Effector memory CD4-positive, alpha-beta T cell (primary cell): ENCODE measurements at places on chromosomes 4 and X.

GRCh38 chrX:97030463-97030862 lies 146.8 kb downstream of the RPA4 start:
- no peak for DNase-seq

GRCh38 chr4:103303011-103303410 lies 104.9 kb upstream of the CENPE start:
- no peak for DNase-seq

GRCh38 chrX:69065451-69065850 lies 99.8 kb downstream of the PJA1 start:
- no peak for DNase-seq

DNA sequence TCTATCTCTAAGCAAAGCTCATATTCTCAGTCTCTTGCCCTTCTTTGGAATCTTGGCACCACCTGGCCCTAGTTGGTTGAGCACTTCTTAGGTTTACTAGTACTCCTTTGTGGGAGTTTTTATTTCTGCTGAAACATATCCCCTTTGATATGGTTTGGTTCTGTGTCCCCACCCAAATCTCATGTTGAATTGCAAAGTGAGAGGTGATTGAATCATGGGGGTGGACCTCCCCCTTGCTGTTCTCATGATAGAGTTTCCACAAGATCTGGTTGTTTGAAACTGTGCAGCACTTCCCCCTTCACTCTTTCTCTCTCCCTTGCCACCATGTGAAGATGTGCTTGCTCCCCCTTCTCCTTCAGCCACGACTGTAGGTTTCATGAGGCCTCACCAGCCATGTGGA lies 22.2 kb upstream of the SYNPO2 start:
- no peak for DNase-seq

GRCh38 chr4:169342159-169342860 lies 71.6 kb upstream of the SH3RF1 start:
- no peak for DNase-seq

- DNase-seq: no peak
Measured at GRCh38 chrX:87687703-87688102, 170.1 kb downstream of the KLHL4 start.

DNA sequence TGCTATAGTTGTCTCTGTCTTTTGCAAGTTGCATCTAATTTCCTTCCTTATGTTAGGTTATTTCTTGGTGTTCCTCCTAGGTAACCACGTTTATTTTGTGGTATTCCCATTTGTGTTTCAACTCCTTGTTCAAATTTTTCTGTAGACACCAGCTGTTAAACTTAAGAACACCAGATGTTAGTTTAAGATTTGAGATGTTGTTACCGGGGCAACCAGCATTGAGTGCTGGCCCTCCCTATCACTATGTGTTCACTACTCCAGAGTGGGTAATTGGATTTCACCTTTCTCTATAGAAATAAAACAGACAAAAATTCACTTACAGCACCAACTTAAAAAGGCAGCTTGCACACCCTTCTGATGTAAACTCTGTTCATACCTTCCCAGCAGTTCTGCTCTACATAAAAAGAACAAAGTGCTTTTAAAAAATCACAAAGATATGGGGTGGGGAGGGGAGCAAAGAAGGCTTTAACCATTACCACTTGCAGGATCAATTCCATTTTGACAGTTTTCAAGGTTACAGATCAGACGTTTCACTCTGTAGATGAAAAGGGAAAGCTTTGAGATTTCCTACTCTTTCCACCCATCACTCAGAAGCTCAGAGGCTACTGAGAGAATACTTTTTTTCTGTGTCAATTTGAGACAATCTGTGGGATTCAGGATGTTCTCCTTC lies 82.9 kb downstream of the DKK2 start:
- DNase-seq: no peak

GRCh38 chr4:125132729-125133128 lies 182.0 kb upstream of the FAT4 start:
- no peak for DNase-seq

DNA sequence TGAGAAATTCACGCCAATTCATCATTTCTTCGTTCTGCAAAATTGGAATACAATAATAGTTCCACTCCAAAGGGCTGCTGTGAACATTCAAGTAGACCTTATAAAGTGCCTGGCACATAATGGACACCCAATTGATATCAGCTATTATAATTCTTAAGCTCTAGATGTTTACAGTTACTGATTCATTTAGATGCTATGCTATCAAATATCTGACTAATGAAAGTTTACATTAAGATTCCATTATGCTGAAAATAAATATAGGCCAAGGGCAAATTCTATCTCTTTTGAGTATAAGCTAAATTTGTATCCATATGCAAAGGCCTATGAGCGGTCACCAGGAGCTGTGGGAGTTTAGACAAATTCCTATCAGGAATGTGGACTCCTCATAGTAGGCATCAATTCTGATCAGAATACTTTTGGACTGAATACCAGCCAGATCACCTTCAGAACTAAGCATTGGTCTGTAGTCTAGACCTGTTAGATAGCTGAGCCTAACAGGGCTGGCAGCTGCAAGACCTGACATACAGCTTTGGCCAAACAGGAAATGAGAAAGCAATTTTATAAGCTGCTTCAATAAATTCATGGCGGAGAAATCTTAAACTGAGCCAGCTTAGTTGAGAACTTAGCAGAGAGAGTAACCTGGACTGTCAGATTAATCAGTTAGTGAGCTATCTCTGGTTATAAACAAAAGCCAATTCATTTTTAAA lies 384.3 kb upstream of the ACTRT1 start:
- DNase-seq: no peak

GRCh38 chrX:56783450-56783831 lies 54.4 kb downstream of the NBDY start:
- DNase-seq: no peak

GRCh38 chrX:145654486-145654885 lies 163.1 kb upstream of the SLITRK2 start:
- DNase-seq: no peak

- DNase-seq: no peak
Measured at GRCh38 chr4:83489711-83490326, 4.9 kb upstream of the ABRAXAS1 start.

DNA sequence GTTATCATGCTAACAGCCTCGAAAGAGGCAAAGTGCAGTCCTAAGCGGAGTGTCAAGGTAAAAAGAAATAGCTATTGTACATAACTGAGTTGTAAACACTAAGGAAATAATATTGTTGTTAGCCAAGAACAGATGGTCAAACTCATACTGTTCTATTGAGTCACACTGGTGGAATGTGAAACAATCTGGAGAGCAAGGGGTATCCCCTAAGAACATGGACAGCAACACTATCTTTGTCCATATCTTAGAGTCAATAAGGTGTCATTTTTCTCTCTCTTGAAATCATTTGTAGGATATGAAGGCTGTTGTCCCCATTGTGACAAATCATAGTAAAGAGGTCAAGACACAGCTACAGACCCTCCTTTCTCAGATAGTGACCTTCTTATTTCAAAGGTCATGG lies 4.5 kb upstream of the PDGFC start:
- no peak for DNase-seq

DNA sequence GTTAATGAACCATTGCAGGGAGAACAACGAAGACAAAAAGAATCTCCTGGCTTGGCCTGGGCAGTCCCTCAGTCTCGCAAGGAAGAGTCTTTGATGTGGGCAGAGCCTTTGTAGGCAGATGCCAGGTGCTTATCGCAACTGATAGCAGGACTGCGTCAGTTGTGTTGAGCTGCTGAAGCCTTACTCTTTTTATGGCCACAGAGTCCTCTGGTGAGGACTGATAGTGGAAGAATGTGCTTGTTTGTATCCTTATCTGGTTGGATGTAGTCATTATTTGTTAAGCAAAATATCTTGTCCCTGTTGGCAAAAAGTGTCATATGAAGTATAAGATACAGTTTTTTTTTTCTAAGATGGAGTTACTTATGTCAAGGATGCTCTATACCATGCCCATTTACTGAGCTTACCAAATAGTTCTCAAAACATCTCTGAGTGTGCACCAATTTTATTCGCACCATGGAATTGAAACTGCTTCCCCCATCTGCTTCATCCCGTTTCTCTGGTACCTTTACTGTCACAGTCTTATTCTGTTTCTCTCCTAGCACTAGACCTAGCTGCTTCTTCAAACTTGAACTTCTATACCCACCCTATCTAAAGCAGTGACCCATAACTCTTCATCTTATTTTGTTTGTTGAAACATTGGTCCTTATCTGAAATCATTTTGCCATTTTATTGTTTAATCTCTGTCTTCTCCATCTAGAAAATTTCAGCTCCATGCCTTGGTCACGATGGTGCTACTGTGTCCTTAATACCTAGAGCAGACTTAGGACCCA lies 47.0 kb upstream of the SPRY1 start:
- DNase-seq: no peak

- DNase-seq: no peak
Measured at GRCh38 chrX:13048280-13048679, 3.9 kb upstream of the FAM9C start.

DNA sequence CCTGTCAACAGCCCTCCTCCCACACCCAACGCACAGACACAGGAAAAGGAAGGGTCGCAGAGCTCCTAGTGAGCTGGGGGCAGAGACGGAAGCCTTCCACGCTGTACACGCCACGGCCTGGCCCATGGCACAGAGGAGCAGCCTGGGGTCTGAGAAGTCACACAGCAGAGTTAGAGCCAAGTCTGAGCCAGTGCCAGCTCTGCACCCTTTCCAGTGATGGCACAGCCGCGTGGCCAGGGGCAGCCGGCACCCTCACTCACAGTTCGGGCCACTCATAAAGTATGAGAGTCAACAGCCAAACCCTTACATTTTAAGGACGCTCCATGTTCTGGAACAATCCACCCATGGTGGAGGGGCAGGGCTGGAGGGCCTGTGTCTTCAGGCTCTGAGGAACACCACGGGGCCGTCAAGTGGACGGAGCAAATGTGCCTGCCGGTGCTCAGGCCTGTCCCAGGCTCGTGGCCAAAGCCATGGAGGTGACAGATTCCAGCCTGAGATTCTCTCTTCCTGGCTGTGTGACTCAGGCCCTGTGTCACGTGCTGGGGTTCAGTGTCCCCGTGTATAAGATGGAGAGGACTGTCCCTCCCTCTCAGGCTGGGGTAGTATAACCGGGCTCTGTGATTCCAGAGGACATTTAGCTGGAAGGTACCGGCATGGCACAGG lies 91.2 kb downstream of the ABLIM2 start:
- DNase-seq: no peak

DNA sequence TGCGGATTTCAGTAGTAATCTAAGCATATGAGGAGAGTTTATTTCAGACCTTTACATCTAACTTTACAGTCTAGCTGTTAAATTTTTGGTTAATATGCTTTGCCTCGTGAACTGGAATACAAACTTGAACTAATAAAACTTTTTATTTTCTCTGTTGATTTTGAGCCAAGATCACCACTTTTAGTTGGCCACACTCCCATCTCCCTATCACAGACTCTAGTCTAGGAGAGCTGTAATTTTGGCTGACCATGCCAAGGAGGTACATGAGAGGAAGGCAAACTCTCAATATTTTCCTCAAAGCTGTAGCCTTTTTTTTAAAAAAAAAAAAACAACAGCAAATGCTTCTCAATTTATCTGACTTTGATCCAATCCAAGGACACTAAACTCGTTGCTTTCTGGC lies 597.5 kb upstream of the PCDH7 start:
- DNase-seq: no peak

GRCh38 chrX:14675500-14675899 lies 146.2 kb downstream of the GLRA2 start:
- no peak for DNase-seq

DNA sequence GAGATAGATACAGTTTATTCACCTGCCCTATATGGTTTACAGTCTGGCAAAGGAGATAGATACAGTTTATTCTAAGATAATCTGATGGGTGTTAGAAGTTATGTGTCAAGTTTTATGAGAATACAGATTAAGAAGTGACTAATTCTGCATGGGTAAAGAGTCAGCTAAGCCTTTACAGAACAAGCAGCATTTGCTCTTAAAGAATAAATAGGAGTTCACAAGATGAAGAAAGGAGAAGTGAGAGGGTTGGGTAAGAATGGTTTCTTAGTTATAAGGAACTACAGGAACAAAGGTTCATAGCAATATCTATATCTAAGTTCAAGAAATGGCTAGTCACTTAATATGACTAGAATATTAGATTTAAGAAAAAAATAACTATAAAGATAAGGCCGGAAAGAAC lies 47.6 kb downstream of the THOC2 start:
- DNase-seq: no peak

GRCh38 chr4:116627545-116627944 lies 457.8 kb downstream of the TRAM1L1 start:
- no peak for DNase-seq

DNA sequence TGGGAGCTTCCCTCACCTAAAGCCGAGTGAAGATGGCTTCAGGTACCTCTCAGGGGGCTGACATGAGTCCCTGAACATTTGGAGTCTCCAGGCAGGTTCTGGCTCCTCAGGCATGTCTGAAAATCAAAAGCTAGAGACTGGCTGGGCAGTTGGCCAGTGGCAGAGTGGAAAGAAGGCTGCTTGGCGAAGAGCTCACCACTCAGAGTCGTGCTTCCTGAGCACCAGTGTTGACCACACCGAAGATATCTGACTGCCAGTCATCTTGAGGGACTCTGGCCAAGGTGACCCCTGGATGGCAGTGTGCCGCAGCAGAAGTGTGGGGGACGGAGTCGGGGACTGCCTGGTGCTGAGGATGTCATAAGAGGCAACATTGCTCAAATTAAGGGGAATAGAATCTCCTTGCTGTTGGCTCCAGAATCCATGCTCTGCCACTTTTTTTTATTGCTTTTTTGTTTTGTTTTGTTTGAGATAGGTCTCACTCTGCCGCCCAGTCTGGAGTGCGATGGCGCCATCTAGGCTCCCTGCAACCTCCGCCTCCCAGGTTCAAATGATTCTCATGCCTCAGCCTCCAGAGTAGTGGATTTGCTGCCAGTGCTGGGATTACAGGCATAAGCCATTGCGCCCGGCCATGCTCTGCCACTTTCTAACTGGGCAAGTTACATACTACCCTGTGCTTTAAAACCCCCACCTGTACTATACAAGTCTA lies 172.5 kb upstream of the GATB start:
- no peak for DNase-seq

DNA sequence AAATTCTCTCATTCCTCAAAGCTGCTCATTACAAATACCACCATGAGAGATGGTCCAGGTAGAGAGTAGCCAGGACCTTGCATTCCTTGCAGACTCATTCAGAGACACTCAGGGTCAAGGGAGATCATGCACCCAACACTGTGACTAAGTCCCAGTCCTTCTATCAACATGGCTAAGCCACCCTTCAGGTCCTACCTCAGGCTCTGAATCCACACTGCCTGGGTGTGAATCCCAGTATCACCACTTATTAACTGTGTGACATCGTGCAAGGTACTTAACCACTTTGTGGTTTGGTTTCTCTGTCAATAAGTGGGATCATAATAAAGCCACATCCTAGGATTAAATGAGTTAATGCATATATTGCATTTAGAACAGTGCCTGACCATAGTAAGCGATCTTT lies 124.1 kb upstream of the NEIL3 start:
- DNase-seq: no peak

- no peak for DNase-seq
Measured at GRCh38 chr4:86522349-86522748, 71.8 kb upstream of the PTPN13 start.

- no peak for DNase-seq
Measured at GRCh38 chr4:100420571-100420970, 97.3 kb downstream of the EMCN start.
